ENCODE measurements at places on chromosomes 3 and 15. TPM values are rescaled to one million over a fixed set of nuclear protein-coding genes. Genes with fewer than 3 reads are reported as not detected.

GRCh38 chr3:66648975-66649374 is 148.2 kb upstream of the LRIG1 start:
- no peak for DNase-seq
- no peak overlapping the region for H3K4me3 ChIP-seq
- H3K4me1 ChIP-seq = no peaks in the 10 kb centered on the region
- no peaks in the 10 kb centered on the region for H3K36me3 ChIP-seq

DNA sequence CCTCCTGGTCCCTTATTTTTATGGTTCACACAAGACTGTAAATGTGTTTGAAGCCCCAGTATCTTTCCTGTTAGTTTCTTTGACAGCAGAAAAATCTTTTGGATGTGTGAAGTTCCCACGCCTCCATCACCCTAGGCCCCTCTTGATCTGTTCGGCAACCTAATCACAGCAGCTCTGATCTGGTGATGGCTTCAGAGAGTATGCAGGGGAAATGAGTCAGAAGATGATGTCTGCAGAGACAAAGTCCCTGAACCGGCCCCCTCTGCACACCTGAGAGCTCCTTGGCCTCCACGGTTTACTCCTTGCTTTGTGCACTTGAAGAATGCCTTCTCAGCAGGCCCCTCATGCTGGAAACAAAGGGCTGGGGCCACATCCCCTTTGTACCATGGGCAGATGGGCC is 63.5 kb downstream of the CLDN11 start:
- DNase-seq = no peak
- H3K4me1 ChIP-seq = no peaks in the 10 kb centered on the region
- H3K36me3 ChIP-seq = no peaks in the 10 kb centered on the region
- peaks cover 7% of the 10 kb centered on the region for H3K27me3 ChIP-seq

- peaks cover 5% of the 10 kb centered on the region for H3K27me3 ChIP-seq
- no peak for DNase-seq
- H3K4me1 ChIP-seq = no peaks in the 10 kb centered on the region
- no peak overlapping the region for H3K4me3 ChIP-seq
- no peaks in the 10 kb centered on the region for H3K36me3 ChIP-seq
Observed at GRCh38 chr15:81645470-81645869, 271.5 kb upstream of the TMC3 start.

DNA sequence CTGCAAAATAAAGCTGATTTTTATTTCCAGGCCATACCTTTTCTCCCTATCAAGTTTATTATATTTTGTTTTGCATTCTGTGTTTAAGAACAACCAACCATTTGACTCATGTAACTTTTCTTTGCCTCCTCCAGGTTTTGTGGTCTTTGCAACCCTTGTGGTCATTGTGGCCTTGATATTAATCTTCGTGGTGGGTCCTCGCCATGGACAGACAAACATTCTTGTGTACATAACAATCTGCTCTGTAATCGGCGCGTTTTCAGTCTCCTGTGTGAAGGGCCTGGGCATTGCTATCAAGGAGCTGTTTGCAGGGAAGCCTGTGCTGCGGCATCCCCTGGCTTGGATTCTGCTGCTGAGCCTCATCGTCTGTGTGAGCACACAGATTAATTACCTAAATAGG is 27.6 kb downstream of the NIPA2 start:
- no peak overlapping the region for H3K4me3 ChIP-seq
- no peak overlapping the region for H3K27ac ChIP-seq
- peaks cover 10% of the 10 kb centered on the region for H3K4me1 ChIP-seq
- peaks cover 86% of the 10 kb centered on the region for H3K36me3 ChIP-seq
- H3K27me3 ChIP-seq = no peaks in the 10 kb centered on the region

Gene C3orf20
- not detected for total RNA-seq

DNA sequence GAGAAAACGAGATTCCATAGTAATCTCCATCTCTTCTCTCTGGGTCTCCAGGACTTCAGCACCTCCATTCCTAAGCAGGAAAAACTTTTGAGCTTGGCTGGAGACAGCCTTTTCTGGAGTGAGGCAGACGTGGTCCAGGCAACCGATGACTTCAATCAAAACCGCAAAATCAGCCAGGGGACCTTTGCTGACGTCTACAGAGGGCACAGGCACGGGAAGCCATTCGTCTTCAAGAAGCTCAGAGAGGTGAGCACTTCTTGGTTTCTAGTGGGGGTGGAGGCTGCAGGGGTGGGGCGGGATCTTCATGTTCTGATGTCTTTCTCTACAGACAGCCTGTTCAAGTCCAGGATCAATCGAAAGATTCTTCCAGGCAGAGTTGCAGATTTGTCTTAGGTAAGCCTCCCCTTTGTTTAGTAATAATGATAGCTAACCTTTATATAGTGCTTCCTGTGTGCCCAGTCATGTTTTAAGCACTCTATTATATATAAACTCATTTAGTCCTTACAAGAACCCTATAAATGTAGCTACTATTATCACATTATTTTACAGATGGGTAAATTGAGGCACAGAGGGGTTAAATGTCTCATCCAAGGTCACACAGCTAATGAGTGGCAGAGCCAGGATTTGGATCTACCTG is 35.0 kb upstream of the TATDN2 start:
- H3K27me3 ChIP-seq = no peaks in the 10 kb centered on the region
- H3K27ac ChIP-seq = no peak overlapping the region
- DNase-seq = no peak
- no peak overlapping the region for H3K4me3 ChIP-seq
- H3K36me3 ChIP-seq = peaks cover 15% of the 10 kb centered on the region

Gene STRIT1
- 11.7 TPM for total RNA-seq

Gene ATP10A
- 0.58 TPM for total RNA-seq

Measured in left ventricle myocardium inferior (tissue), 1 donor.